ENCODE measurements at places on chromosomes 7 and 10.

GRCh38 chr7:50662996-50663395, 97.8 kb upstream of the DDC start:
- DNase-seq, result no peak

DNA sequence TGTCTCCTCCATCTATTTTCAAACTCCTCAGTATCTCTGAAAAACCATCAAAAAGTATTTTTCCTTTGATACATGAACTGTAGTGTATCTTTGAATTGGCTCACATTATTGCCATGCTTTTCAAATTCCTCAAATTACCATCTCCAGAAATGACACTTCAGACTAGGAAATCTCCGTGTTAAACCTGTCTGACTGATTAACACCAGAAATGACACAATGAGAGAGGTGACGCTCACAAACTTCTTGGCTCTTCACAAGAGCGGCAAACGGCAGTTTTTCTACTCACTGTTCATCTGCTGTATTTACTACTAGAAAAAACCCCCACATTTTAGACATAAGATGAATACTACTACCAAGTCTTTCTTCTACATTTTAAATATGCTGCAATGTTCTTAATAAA, 56.6 kb downstream of the MKX start:
- no peak for DNase-seq

GRCh38 chr7:117673839-117674238, 194.0 kb downstream of the CFTR start:
- DNase-seq, result no peak

- no peak for DNase-seq
Observed at GRCh38 chr7:7841027-7841426, 122.6 kb upstream of the RPA3 start.

DNA sequence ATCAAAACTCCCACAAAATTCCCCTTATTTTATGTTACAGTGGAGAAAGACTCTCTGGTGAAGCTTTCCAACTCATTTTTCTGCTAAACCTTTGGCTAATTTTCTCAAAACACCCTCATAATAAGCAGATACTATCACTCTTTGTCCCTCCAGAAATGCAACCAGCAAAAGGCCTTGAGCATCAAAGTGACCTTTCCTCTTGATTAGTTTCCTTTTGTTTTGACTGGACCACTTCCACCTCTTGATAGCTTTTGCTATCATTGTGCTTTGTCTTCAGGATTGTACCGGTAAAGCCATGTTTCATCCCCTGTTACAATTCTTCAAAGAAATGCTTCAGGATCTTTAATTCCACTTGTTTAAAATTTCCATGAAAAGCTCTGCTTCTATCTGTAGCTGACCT, 115.1 kb upstream of the SLC13A1 start:
- DNase-seq, result no peak

DNA sequence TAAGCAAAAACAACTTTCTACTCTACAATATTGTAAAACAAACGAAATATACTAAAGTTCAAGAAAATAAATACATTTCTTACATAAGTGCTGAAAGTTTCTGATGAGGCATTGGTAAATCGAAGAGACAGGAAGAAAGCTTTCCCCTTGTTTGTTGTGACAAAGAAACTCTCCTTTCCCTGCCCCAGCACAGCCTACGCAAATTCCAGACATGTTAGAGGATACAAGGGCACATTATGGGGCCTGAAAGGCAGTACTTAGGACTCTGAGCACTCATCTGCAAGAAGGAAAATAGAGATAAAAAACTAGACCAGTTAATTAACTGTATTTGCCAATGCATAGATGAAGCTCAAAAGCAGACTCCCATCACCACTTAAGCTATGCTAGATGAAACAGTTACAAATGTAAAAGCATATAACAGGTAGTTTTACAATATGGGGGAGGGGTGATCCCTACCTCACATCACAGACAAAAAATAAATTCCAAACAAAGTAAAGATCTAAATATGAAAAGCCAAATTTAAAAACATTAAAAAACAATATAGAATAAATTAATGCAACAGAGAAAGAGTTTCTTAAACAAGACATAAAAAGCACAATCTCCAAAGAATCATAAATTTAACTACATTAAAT, 21.8 kb downstream of the ARHGAP19 start:
- no peak for DNase-seq

DNA sequence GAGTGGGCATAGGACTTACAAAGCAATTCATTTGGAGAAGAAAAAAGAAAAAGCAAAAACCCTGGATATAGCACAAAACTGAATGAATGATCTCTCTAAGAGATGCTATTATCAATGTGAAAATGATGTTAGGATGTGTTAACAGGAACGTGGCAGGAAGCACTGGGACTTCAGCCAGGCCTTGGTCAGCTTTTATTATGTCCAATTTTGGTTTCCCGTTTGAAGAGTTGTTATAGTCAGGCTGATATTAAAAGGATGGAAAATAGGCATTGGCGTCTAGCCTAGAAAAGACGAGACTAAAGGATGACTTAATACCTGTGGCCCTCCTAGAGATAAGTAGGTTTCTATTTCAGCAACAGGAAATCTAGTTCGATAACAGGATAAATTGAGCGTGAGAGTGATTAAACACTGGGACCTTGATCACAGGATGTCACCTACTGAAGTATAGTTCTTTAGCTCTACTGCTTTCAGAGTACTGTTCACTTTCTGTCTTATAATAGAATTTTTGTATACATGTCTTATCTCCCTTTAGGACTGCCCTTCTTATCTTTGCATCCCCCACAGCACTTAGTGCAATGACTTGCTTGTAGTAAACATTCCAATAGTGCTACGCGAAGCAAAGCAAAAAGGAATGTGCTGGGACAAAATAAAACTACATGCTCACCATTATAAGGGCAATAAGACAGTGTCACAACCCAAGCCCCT, 99.8 kb upstream of the AGBL3 start:
- no peak for DNase-seq
